T-cell (primary cell): ENCODE measurements at places on chromosomes 1 and 21.

DNA sequence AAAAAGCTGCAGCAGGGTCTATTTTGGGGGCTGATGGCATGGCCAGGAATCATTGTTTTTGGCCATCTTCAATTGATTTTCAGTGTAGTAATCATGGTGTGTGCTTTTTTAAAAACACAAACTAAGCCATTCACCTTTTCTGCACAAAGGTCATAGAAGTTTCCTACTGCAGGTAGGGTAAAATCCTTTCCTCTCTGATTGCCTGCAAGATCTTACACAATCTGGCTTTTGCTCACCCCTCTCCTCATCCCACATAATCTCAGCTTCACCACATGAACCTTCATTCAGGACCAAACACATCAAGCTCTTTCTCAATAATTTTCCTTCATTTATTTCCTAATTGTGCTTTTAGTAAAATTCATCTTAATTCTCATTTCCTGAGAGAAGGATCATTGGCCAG, 38.3 kb upstream of the GBP5 start:
- DNase-seq, result no peak

- no peak for DNase-seq
Observed at GRCh38 chr1:154813300-154813816, 56.7 kb downstream of the KCNN3 start.

DNA sequence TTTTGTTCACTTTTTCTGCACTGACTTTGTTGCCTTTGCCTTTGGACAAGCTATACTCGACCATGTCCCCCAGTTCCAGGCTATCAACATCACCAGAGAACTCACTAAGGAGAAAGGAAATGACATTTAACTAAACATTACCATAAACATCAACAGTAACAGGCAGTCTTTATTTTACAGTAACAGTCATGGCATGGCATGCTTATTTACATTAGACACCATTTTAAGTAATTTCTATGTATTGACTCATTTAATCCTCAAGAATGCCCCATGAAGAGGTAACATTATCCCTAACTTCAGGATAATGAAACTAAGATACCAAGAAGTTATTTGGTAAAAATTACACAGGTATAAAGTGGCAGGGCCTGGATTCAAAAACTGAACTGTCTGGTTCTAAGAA, 8.7 kb upstream of the NRAS start:
- no peak for DNase-seq

DNA sequence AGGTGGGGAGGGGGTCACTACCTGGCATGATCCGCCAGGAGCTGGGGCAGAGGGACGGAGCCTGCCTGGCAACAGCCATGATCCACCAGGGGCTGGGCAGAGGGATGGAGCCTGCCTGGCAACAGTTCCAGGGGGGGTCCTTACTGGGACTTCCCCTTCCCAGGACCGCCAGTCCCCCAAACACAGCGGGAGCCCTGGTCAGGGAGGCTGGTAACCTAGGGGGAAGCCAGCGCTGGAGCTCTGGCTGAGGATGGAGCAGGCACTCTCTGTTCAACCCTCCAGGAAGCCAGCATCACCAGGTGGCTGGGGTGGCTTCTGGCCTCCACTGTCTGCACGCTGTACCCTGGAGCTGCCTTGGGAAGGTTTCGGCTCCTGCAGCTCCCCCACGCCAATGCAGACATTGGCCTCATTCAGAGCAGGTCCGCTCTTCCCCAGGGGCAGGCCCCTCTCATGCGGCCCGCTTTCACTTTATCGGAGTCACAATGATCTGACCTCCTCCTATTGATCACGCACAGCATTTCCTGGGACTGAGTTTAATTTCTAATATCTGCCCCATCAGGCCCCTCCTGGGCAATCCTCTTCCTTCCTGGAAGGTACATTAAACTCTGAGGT, 68.4 kb upstream of the ABCG1 start:
- no peak for DNase-seq

DNA sequence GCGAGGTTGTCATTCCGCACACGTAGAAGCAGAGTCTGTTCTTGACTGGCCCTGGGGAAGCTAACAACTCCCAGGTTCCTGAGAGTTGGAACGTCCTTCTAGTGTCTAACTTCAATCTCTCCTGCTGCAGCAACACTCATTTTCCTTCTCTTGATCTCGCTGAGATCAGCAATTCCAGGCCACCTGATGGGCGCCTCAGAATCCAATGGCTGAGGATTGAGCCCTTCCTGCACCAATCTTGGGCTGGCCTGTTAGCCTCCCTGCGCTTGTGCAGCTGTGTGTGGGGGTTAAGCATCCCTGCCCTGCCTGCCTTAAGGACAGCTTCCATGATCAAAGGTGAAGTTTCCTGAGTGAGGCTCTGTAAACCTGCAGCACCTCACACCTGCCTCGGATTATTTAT, 87.9 kb downstream of the SYT2 start:
- DNase-seq, result no peak
